ENCODE measurements at places on chromosomes 1 and 21.
A peak's percentile ranks its signal among the peaks of the same experiment; 100 is the strongest.

GRCh38 chr1:187001198-187001889, 172.6 kb downstream of the PLA2G4A start:
- no peak for DNase-seq

DNA sequence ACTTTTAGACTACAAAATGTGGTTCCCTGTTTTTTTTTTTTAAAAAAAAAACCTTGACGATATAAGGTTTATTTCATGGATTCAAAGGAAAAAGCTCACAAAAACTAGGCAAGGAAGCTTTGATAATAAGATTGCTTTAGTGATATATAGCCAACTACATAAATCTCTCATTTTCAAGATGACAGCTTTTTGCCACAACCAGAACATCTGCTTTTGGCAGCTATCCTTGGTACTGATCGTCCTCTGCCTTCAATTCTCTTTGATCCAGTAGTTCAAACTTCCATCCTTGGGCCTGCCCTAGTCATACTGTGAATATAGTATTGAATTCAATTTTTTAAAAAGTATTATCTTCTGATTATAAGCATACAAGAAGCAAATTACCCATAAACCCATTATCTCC, 72.9 kb upstream of the CD53 start:
- no peak for DNase-seq

DNA sequence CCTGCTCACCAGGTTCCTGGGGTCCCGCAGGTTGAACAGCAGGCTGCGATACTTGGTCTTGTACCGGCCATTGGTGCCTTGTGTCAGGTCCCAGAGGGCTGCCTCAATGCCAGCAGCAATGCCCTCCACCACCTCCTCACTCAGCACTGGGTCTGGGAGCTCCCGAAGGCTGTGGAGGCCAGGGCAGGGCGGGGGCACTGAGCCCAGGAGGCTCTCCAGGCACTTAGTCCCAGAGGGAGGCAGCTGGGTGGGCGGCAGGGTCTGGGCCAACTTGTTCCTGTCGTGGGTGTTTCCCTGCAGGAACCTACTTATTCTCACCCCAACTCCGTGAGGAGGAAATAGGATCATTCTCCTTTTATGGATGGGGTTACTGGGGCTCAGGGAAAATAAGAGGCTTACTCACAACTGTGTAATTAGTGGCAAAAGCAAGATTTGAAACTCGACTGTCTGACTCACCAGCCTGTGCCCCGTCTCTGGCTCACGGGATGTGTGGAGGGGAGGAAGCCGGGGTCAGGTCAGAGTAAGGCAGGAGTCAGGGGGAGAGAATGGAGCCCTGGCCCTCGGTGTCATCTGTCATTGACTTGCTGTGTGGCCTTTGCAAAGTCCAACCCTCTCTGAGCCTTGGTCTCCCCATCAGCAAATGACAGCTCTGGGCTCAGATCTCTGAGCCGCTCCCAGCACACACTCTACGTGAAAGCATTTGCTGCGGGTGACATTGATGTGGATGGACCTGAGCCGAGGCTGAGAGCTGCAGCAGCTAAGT, 17.2 kb downstream of the SPOCD1 start:
- peak; percentile 55 for DNase-seq

GRCh38 chr1:178659789-178660208, 65.2 kb upstream of the RALGPS2 start:
- DNase-seq: no peak

GRCh38 chr1:232464325-232464724, 165.6 kb downstream of the SIPA1L2 start:
- no peak for DNase-seq

GRCh38 chr1:228440761-228441500, 24.3 kb upstream of the TRIM17 start:
- no peak for DNase-seq

- no peak for DNase-seq
Measured at GRCh38 chr1:4805987-4806386, 151.6 kb downstream of the AJAP1 start.

DNA sequence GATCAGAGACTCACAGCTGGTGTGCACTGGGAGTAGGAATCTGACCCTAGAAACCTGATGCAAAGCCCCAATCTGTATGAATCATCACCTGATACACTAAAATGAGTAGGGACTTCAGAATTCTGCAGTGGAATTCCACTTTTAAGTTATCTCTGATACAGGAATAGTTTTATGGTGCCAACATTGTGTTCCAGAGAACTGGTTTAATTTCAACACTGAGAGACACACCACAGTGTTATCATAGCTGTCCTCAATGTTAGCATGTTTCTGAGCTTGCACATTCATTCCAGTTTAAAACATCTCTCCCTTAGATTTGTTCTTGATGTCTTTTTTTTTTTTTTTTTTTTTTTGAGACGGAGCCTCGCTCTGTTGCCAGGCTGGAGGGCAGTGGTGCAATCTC, 7.1 kb downstream of the UTS2 start:
- DNase-seq: no peak

- no peak for DNase-seq
Measured at GRCh38 chr1:204325944-204326343, 33.8 kb downstream of the PLEKHA6 start.

DNA sequence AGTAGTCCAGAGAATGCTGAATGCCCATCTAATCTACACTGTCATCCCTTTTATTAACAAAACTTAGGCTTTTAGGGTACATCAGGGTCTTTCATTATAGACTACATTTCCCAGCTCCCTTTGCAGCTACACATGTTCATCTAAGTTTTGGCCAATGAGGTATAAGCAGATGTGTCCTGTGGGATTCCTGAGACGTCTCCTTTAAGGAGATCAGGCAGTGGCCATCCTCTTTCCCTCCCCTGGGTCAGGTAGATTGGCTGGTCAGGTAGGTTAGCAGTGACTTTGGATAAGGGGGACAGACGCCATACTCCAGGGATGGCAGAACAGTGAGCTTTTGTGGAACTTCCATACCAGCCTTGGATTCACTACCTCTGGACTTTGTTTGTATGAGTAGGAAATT, 188.3 kb downstream of the FGGY start:
- no peak for DNase-seq

GRCh38 chr1:153478692-153479618, 18.5 kb upstream of the S100A7 start:
- no peak for DNase-seq

- no peak for DNase-seq
Measured at GRCh38 chr1:78385744-78386462, 104.9 kb upstream of the PTGFR start.

DNA sequence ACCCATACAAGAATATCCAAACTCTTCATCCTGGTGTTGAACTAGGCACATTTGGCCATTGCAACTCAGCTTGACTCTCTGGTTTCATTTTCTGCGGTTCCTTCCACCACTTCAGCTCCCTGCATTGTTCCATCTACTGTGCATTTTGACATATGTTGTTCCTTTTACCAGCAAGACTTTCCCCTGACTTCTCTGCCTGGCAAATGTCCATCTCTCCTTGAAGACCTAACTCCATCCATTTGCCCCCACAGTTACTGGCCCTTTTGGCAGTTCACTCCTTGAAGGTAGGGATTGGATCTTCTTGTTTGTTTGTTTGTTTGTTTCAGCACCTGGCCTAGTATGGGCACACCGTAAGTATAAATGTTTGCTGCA, 8.7 kb downstream of the PADI2 start:
- no peak for DNase-seq

GRCh38 chr1:94670273-94670672, 128.7 kb upstream of the F3 start:
- DNase-seq: no peak

DNA sequence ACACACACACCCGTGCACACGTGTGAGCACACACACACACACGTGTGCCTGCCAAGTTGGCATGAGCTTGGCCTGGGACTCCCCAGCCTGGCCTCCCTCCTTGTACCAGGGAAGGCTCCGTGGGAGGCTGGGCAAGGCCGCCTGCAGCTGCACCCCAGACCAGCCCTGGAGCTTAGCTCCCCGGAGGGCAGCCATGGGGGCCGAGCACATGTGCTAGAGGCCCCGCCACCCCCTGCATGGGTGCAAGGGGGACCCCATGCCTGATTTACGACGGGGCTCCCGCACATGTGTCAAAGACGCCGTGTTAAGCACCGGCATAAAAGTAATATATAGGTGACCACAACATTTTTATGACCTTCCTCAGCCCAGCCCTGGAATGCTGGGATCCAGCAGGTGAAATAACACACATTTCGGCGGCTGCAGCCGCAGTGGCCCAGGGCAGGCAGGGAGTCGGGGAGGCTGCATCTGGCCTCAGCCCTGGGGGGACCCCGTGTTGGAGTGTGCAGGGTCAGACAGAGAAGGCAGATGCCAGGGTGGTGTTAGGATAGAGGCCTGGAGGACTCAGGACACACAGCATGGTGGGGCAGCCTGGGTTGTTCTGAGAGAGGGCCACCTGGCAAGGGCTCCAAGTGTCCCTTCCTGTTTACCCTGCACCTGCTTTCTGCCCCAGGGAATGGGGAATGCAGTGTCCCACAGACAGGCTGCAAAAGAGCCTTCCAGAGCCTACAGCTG, 56.3 kb downstream of the WNT9A start:
- no peak for DNase-seq

DNA sequence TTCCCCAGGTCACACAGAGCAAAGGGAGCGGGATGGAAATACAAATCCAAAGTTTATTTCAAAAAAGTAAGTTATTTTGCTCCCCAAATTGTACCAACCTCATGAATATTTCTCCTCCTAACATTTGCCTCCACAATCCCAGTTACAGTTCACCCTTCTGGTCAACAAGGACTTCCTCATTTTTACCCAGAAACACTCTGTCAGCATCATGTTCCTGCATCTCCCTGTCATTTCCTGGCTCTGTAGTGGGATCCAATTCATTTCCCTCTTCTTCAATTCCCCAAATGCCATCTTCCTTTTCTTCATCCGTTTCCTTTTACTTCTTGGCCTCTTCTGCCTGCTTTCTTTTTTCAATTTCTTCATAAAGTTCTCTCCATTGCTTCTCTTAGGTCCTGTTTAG, 32.0 kb upstream of the EPS15 start:
- no peak for DNase-seq

- peak; percentile 20 for DNase-seq
Measured at GRCh38 chr1:195376190-195376589, 1232.0 kb downstream of the KCNT2 start.

GRCh38 chr1:225737161-225737560, 40.5 kb upstream of the SRP9 start:
- no peak for DNase-seq

- DNase-seq: peak; percentile 19
Measured at GRCh38 chr1:201702936-201703335, 126.0 kb upstream of the IPO9 start.

- DNase-seq: no peak
Measured at GRCh38 chr21:29888437-29888836, 51.4 kb downstream of the GRIK1 start.

- peak; percentile 57 for DNase-seq
Measured at GRCh38 chr1:82388679-82389078, 587.9 kb downstream of the ADGRL2 start.

- DNase-seq: no peak
Measured at GRCh38 chr1:37159102-37159501, 124.8 kb upstream of the GRIK3 start.

- no peak for DNase-seq
Measured at GRCh38 chr21:19999369-20000272, 998.6 kb upstream of the NCAM2 start.

- DNase-seq: no peak
Measured at GRCh38 chr1:7009741-7010525, 224.7 kb downstream of the CAMTA1 start.

- no peak for DNase-seq
Measured at GRCh38 chr1:3465935-3466321, 11.5 kb downstream of the ARHGEF16 start.

- no peak for DNase-seq
Measured at GRCh38 chr1:47847763-47848162, 149.4 kb downstream of the TRABD2B start.

DNA sequence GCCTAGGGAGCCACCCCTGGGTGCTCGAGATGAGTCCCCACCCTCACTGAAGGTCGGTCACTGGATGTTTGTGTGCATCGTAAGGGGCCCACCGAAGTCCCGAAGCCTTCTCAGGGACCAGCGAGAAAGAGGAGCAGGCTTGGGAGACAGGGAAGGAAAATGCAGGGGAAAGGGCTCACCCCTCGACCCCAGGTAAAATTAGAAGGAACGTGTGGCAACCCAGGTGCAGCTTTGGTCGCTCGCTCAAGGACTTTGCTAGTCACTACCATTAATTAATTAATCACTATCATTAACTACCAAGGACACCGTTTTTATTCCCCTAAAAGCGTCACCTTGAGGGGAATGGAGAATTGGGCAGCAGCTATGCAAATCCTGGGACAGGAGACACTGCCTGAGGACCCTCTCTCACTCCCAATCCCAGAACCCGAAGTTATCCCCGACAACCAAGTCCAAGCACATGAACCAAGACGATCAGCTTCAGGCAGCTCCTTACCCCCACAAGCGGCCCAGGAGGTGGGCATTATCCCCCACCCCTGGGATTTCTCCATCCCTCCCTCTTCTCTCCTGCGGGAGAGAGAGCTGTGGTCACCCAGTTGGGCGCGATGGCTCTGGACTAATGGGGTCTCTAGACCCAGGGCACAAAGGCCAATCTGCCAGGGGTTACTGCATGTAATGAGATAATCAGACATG, 4.2 kb upstream of the SIM2 start:
- DNase-seq: no peak

GRCh38 chr1:42318601-42319000, 16.4 kb downstream of the FOXJ3 start:
- no peak for DNase-seq

DNA sequence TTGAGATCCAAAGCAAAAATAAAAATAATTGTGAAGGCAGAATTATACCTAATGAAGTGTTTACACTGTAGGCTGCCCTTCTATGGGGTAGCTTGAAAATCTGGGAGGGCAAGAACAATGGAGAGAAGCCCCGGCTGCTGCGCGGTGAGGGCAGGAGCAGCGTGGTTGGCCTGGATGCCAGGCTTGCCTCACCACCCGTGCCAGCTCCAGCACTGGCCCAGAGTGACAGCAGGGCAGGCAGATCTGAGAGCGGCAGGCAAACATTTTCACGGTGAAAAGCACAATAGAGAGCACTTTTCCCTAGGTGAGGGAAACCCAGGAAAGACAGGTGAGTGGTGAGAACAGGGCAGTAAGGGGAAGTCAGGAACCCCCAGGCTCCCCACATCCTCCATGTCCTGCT, 1.4 kb downstream of the PROK1 start:
- no peak for DNase-seq

All from ACHN (cell line).